ENCODE measurements at places on chromosomes 5 and 9.

DNA sequence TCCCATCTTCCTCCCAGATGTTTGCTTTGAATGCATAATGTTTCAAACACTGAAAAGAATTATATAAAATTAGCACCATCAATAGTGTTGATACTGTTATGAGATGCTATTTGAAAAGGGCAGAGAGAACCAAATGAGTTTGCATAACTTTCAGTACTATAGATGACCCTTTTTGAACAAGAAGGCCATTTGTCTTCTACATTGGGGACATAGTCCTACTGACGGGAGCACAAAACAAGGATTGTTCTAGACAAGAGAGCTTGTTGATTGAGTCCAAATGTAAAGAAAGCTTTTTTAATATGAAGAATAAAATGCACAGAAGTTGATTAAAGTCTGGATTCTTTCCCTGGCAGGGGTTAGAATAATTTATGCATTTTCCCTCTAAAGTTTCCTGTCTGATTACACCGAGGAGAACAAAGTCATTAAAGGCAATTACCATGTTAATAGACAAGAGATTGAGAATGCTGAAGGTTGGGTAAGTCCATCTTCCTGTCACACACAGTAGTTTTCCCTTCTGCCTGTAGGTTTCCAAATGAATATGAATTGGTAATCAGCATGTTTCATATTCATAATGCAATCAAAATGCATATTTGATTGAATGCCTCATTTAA lies 32.8 kb upstream of the ADCY2 start:
- no peak for DNase-seq

DNA sequence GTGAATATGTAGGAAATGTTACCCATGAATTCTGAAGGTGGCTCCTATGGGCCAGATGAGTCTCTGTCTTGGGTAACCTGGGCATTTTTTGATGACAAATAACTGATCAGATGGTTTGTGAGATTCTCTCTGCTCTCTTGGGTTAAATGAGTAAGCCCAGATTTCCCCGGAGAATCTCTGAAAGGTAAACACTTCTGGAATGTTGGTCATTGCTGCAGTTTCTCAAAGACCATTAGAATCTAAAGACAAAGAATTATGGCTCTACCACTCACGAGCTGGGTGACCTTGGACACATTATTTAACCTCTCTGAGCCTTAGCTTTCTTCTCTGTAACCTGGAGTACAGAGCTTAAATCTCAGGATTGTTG lies 191.2 kb downstream of the DAB2IP start:
- DNase-seq: no peak

- no peak for DNase-seq
Measured at GRCh38 chr5:125793470-125793869, 629.7 kb upstream of the GRAMD2B start.

DNA sequence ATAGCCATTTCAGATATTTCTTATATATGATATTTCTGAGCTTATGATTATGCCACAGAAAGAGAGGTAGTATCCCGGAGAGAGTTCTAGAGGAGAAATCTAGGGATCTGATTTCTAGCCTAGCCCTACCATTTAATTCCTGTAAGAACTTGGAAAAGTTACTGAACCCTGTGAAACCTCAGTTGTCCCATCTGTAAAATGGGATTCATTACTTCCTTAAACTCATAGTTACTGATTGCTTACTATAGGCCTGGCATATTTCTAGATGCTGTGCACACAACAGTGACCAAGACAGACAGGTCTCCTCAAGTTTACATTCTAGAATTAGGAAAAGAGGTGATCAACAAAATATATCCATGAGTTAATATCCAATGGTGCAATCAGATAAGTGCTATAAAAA lies 30.8 kb upstream of the SMAD5 start:
- no peak for DNase-seq

- no peak for DNase-seq
Measured at GRCh38 chr9:109323771-109324170, 2.9 kb upstream of the EPB41L4B start.

DNA sequence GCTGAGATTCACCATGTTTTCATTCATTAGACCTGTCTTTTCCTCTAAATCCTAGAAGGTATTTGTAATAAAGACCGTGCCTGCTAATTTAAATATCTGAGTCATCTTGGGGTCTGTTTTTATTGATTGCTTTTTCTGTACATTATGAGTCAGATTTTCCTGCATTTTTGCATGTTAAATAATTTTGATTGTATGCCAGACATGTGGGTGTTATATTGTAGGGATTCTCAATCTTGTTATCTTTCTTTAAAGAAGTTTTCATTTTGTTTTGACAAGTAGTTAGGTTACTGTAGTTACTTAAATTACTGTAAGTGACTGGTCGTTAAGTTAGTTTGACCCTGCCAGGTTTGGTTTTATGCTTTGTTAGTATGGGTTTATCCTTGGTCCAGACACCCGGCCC lies 35.1 kb downstream of the EXOSC2 start:
- no peak for DNase-seq

GRCh38 chr9:90033028-90033650 lies 428.3 kb downstream of the GADD45G start:
- no peak for DNase-seq

- no peak for DNase-seq
Measured at GRCh38 chr9:114884787-114885452, 45.5 kb downstream of the TNFSF8 start.

- DNase-seq: no peak
Measured at GRCh38 chr5:53249529-53250200, 140.1 kb upstream of the MOCS2 start.
